ENCODE measurements at places on chromosomes 16 and 17. TPM values are rescaled to one million over a fixed set of nuclear protein-coding genes. Genes with fewer than 3 reads are reported as not detected.

The SMTNL2 gene
- not detected for total RNA-seq

The VAT1L gene
- 7.1 TPM for total RNA-seq

The RAP1GAP2 gene
- 2.0 TPM for total RNA-seq

The CXCL16 gene
- 1.6 TPM for total RNA-seq

The TPSB2 gene
- not detected for total RNA-seq

The ZNF287 gene
- total RNA-seq, result 11.7 TPM

The NME1 gene
- 132 TPM for total RNA-seq

GRCh38 chr16:9055661-9056060 is 35.8 kb upstream of the HAPSTR1 start:
- H3K27me3 ChIP-seq, result no peaks in the 10 kb centered on the region
- no peak overlapping the region for H3K4me3 ChIP-seq
- no peak overlapping the region for H3K27ac ChIP-seq
- H3K4me1 ChIP-seq, result peaks cover 22% of the 10 kb centered on the region
- no peaks in the 10 kb centered on the region for H3K36me3 ChIP-seq
- peak; percentile 67 for DNase-seq

- H3K4me1 ChIP-seq, result peaks cover 14% of the 10 kb centered on the region
- peak; percentile 54 for DNase-seq
- H3K36me3 ChIP-seq, result no peaks in the 10 kb centered on the region
Measured at GRCh38 chr17:69864462-69864861, 210.6 kb upstream of the KCNJ16 start.

DNA sequence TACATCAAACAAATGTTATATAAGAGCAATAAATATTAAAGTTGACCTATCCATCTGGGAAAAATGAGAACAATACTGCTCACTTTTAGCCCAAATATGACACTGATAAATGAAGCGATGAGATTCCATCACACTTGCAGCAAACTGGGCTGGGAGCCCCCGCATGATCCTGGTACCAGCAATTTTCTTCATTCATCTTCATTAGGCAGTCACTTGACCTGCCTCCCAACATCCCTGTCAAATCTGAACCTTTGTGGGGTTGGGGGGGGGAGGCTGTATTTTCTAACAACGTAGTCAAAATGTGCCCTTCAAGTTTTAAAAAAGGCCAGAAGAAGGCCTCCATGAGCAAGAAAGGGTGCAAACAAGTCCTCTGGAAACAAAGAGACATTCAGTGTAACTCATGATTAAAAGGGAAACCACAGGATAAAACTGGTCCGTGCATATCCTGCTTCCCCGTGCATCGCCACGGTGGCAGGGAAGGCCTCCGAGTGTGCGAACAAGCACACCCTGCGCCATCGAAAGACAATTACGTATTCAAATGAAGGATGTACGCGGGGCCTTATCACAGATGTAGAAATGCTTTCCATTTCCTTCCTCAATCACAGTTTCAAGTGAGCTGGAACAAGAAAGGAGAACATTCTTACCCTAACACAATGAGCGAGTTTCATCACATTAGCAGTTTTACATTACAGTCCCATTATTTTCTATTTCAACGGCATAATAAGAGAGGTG is 48.4 kb downstream of the TOX3 start:
- no peak overlapping the region for H3K27ac ChIP-seq
- no peak overlapping the region for H3K4me3 ChIP-seq
- H3K36me3 ChIP-seq, result no peaks in the 10 kb centered on the region
- no peaks in the 10 kb centered on the region for H3K4me1 ChIP-seq
- H3K27me3 ChIP-seq, result no peaks in the 10 kb centered on the region

GRCh38 chr16:66639091-66639885 is 34.8 kb downstream of the CMTM3 start:
- H3K4me1 ChIP-seq, result peaks cover 16% of the 10 kb centered on the region
- H3K36me3 ChIP-seq, result no peaks in the 10 kb centered on the region
- DNase-seq, result peak; percentile 40
- H3K4me3 ChIP-seq, result no peak overlapping the region
- H3K27ac ChIP-seq, result no peak overlapping the region

DNA sequence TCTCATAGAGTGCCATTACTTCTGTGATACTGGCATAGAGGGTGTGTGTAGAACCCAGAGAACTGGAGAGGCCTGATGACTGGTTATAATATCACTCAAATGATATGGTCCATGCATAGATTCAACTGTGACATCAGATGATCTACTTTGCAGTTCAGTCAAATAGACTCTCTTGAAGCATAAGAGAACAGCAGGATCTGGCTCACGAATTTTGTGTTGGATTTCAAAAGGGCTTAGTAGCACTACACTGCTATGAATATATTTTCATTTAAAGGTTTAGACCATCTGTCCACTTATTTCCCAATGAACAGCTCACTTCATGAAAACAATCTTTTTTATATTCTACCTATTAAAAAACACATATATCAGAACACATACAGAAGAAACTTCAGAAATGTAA is 119.7 kb downstream of the KIF2B start:
- H3K27me3 ChIP-seq, result no peaks in the 10 kb centered on the region
- no peaks in the 10 kb centered on the region for H3K4me1 ChIP-seq

DNA sequence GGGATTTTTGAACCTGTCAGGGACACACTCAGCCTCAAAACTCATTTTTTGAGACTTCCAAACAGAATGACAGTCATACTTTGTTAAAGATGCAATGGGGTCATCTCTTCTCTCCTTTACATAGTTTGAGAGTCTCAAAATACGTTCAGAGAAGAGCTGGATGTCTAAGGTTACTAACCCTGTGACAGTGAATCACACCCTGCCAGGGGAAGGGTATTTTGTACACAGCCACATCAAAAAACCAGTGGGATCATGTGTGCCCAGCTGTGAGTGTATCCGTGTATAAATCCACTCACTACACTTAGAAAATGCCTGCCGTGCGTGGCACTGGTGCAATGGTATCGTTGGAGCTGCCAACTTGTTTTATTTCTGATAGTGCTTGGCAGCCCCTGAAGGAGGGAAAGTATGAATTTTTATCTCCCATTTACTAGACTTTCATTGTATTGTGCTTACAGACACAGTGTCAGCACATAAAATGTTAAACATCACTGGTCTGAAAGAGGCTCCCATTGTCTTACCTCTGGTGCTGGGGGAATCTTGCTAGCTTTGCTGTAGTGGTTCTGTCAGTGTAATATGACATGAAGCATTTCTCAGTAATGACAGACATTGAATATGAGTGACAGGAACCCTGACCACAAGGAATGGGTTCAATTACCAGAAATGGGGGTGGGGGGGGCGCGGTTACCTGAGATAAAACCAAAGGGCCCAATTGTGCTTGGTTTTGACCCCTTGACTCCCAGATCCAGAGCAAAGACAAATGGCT is 256.3 kb downstream of the FTO start:
- no peaks in the 10 kb centered on the region for H3K27me3 ChIP-seq

DNA sequence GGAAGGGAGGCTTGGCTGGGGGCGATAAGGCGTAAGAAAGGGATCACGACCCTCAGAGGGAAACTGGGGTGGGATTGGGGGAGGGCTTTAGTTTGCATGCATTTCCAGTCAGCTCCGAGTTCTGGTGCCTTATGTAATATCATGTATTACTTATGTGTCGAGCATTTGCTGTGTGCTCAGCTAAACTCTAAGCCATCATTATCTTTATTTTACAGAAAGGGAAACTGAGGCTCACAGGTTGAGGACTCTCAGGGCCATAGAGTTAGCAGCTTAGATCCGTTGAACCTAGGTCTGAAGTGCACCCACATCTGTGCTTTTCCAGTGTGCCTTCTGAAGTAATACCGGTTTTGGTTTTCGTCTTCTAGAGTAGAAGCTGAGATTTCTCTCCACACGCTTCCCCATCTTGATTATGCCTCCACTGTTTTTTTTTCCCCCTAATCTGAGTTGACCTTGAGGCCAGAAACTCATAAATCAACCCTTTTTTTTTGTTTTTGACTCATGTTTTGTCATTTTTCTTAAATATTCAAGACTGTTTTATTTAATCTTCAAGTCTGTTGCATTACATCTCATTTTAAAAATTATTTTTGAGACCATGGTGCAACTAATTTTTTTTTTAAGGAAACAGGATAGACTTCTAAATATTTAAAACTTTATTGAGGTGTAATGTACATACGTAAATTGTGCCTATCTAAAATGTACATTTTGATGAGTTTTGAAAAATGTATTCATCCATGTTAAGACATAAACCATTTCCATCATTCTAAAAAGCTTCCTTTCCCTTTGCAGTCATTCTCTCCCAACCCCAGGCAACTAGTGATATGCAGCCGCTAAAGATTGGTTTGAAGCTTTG is 741 bp downstream of the CYB5B start:
- H3K27me3 ChIP-seq, result no peaks in the 10 kb centered on the region
- peaks cover 5% of the 10 kb centered on the region for H3K4me1 ChIP-seq
- peak overlapping the region; percentile 48 for H3K27ac ChIP-seq
- no peak for DNase-seq

DNA sequence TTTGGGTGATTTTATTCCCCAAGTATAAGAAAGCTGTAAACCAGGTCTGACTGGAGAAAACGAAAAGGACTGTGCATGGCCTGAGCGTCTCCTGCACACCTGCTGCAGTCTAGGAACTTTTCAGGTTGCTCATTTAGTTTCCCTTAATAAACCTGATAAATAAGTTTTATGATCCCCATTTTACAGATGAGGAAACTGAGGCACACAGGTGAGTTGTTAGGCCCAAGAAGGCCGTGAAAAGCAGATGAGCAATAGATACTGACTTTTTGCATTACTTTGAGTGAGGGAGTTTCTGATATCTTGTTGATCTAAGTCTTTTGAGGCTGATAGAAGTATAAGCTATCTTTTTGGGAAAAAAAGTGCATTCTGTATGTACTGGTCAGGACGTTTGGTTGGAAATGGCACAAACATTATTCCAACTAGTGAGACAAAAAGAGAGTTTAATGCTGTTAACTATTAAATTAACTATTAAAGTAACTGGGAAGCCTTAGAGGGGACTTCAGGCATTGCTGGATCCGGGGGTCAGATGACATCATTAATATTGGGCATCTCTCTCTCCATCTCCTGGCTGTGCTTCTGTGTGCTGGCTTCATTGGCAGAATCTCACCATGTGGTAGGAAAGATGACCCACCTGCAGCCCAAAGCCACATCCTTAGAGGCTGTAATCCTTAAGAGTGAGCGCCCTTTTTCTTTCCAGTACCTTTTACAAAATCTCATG is 163.4 kb downstream of the CMIP start:
- peaks cover 53% of the 10 kb centered on the region for H3K4me1 ChIP-seq
- peak overlapping the region; percentile 80 for H3K27ac ChIP-seq
- H3K27me3 ChIP-seq, result no peaks in the 10 kb centered on the region
- DNase-seq, result no peak
- no peaks in the 10 kb centered on the region for H3K36me3 ChIP-seq

- H3K27ac ChIP-seq, result no peak overlapping the region
- no peak overlapping the region for H3K4me3 ChIP-seq
- H3K27me3 ChIP-seq, result peaks cover 47% of the 10 kb centered on the region
- no peak for DNase-seq
Measured at GRCh38 chr17:79745641-79746105, 14.9 kb downstream of the ENPP7 start.

GRCh38 chr16:7319514-7319913 is 13.1 kb upstream of the RBFOX1 start:
- no peaks in the 10 kb centered on the region for H3K27me3 ChIP-seq
- H3K27ac ChIP-seq, result no peak overlapping the region
- H3K4me1 ChIP-seq, result no peaks in the 10 kb centered on the region
- no peaks in the 10 kb centered on the region for H3K36me3 ChIP-seq
- no peak for DNase-seq

GRCh38 chr17:75754378-75755204 is 10.4 kb downstream of the GALK1 start:
- H3K27me3 ChIP-seq, result no peaks in the 10 kb centered on the region
- H3K4me3 ChIP-seq, result no peak overlapping the region
- no peaks in the 10 kb centered on the region for H3K36me3 ChIP-seq
- H3K4me1 ChIP-seq, result no peaks in the 10 kb centered on the region
- no peak overlapping the region for H3K27ac ChIP-seq

DNA sequence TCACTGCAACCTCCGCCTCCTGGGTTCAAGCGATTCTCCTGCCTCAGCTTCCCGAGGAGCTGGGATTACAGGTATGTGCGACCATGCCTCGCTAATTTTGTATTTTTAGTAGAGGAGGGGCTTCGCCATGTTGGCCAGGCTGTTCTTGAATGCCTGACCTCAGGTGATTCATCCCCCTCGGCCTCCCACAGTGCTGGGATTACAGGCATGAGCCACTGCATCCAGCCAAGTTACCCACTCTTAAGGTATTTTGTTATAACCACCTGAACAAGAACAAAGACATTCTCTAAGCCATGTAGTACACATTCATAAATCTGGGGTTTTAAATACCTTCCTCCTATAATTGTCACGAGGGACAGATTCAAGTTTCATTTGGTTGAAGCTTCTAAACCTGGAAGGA is 12.3 kb upstream of the TMEM170A start:
- H3K27ac ChIP-seq, result no peak overlapping the region
- H3K4me1 ChIP-seq, result no peaks in the 10 kb centered on the region
- no peak overlapping the region for H3K4me3 ChIP-seq
- H3K27me3 ChIP-seq, result no peaks in the 10 kb centered on the region
- DNase-seq, result no peak
- no peaks in the 10 kb centered on the region for H3K36me3 ChIP-seq

DNA sequence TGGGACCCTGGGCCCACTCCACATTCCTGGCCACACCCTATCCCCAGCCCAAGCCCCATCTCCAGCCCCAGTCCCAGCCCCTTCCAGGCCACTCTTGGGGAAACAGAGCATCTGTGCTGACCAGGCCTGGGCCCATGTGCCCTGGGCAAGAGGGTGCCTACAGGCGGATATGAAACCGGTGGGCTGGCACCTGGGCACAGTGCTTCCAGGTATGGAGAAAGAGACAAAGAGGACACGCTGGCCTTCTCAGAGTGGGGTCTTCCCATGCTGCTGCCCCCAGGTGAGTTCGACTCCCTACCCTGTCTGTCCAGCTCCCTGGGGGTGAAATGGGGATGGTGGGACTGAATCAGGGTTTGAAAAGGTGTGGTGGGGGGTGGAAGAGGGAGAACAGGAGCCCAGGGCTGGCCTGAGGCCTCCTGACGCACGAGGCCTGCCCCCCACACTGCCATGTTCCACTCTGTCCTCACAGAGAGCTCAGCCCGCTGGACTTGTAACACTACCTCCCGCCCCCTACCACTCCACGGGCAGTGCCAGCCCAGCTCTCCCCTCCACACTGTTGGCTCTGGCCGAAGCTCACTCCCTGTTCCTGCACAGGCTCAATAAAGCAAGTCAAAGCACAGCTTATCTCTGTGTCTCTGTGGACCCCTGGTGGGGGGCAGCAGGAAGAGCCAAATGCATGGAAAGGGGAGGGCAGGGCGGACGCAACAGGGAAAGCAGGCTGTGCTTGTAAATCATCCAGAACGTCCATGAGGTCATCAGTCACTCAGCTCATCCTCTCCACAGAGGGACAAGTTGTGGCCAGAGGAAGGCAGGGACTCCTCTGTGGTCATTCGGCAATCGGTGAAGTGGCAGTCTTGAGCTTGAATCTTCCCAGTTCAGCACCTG is 71.1 kb upstream of the TMEM97 start:
- DNase-seq, result no peak
- no peaks in the 10 kb centered on the region for H3K27me3 ChIP-seq
- peaks cover 12% of the 10 kb centered on the region for H3K4me1 ChIP-seq
- H3K4me3 ChIP-seq, result no peak overlapping the region
- no peaks in the 10 kb centered on the region for H3K36me3 ChIP-seq

- no peaks in the 10 kb centered on the region for H3K36me3 ChIP-seq
- H3K27me3 ChIP-seq, result peaks cover 35% of the 10 kb centered on the region
- DNase-seq, result no peak
- H3K4me1 ChIP-seq, result no peaks in the 10 kb centered on the region
Measured at GRCh38 chr17:76833034-76833644, 35.1 kb upstream of the MGAT5B start.

GRCh38 chr17:40318830-40319391 is 9.9 kb downstream of the RARA start:
- H3K27ac ChIP-seq, result peak overlapping the region; percentile 95
- DNase-seq, result peak; percentile 53
- no peaks in the 10 kb centered on the region for H3K36me3 ChIP-seq

Data from GM23248 (cell line).